ENCODE measurements at places on chromosomes 1 and 21.

- no peak for DNase-seq
Measured at GRCh38 chr1:82048596-82048995, 247.9 kb downstream of the ADGRL2 start.

DNA sequence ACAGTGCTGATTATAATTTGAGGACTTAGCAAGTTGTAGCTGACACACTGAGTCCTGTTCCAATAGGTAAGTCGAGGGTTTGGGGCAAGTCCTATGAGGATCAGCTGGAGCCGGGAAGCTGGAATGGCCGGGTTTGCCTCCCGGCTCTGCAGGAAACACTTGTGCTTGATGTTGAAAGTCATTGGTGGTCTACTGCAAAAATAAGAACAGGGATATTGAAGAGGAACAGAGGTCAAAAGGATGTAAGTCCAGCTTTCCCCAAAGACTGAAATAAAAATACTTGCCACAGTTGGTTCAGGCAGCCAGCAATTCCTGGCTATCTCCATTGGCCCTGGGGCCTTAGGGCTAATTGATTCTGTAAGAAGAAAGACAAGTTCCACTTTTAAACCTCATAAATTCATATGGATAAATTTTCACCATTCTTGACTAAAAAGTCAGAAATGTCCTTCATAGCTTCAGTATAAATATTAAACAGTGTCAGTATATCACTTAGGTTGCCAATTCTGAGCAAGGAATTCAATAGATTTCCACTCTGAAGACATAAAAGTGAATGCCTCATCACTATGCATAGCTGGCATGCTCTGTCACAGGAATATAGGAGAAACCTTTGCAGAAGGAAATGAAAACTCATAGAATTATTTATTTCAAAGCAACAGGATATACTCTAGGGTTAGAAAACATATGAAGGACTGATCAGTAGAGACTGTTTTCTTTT lies 165.2 kb downstream of the AK5 start:
- no peak for DNase-seq

- DNase-seq, result no peak
Measured at GRCh38 chr1:12148958-12149790, 17.6 kb upstream of the TNFRSF1B start.

GRCh38 chr1:44029260-44029910 lies 1.9 kb downstream of the SLC6A9 start:
- no peak for DNase-seq

DNA sequence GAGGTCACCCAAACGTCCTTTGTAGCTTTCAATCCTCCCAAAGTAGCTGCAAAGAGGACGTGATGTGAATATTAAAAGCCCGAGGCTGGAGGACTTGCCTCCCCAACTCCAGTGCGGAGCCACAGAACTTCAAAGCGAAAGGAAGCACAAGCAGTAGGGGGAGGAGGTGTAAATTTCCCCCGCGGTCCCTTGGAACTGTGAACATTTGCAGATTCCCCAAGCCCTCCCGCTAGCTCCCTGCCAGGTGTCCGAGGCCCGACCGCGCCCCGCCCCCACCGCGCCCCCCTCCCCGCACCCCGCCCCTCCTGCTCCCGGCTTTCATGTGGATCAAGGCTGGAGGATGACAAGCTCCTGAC lies 41.5 kb upstream of the HAO2 start:
- no peak for DNase-seq

- no peak for DNase-seq
Measured at GRCh38 chr1:44151332-44151731, 9.9 kb upstream of the KLF18 start.

GRCh38 chr1:24745711-24746413 lies 615 bp downstream of the CLIC4 start:
- DNase-seq, result peak; percentile 49

GRCh38 chr1:24540906-24541710 lies 14.8 kb upstream of the NCMAP start:
- no peak for DNase-seq

- DNase-seq, result no peak
Measured at GRCh38 chr1:234093741-234094140, 189.3 kb downstream of the SLC35F3 start.

GRCh38 chr1:172497230-172497629 lies 35.7 kb upstream of the SUCO start:
- peak; percentile 16 for DNase-seq

DNA sequence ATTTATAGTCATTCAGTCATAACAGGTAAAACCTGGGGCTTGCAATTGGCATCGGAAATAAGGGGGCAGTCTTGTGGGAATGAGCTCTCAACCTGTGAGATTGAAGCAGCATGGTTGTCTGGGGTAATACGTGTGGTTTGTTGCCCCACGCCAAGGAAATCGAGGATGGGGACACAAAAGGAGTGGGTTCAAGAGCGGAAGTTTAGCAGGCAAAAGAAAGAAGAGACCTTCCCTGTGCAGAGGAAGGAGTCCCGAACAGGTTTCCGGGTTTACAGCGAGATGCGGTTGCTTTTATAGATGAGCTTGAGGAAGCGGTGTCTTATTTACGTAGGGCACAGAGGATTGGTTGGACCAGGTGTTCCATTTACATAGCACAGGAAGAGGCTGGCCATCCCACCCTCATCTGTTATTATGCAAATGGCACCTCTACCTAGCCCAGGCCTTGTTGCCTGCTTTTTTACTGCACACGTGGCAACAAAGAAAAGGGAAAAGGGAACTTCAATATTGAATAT lies 37.3 kb downstream of the IFNAR1 start:
- DNase-seq, result no peak

- no peak for DNase-seq
Measured at GRCh38 chr1:1237874-1238701, 6.1 kb downstream of the B3GALT6 start.

- DNase-seq, result no peak
Measured at GRCh38 chr1:11341901-11342552, 69.0 kb downstream of the UBIAD1 start.

All from astrocyte of the cerebellum (primary cell).